ENCODE measurements at places on chromosomes 2 and 18.

DNA sequence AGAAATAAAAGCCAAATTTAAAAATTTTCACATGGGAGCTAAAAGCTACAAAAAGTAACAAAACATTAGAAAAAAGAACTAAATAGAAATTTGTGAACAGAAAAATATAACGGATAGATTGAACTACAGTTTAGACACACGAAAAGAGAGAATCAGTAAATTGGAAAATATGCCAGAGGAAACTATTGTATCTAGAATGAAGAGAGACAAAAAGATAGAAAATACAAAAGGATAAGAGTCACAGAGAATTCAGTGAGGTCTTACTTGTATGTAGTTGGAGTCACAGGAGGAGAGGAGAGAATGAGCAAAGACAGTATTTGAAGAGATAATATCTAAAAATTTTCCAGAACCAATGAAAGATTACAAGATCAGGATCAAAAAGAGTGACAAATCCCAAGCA is 11.3 kb upstream of the MCFD2 start:
- no peak for DNase-seq

GRCh38 chr2:189222468-189223105 is 43.0 kb upstream of the COL5A2 start:
- DNase-seq, result no peak

GRCh38 chr18:12248926-12249720 is 5.0 kb upstream of the CIDEA start:
- no peak for DNase-seq

DNA sequence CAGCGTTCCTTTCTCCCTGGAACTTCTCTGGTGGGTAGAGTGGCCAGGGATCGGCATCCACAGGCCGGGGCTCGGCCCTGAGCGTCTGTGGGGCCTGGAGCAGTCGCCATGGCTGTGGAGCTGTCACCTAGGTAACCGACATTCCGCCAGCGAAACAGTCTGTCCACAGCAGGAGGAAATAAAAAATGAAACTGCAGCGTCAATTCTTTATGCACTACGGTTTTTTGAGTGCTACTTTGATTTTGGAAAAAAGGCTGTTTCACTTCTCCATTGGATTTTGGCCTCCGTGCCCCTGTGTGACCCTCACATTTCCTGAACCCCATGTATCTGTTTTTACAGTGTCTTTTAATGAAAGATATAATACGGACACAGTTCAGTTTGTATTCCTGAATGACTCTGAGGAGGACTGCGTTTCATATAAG is 163.4 kb downstream of the LDLRAD4 start:
- peak; percentile 48 for DNase-seq

DNA sequence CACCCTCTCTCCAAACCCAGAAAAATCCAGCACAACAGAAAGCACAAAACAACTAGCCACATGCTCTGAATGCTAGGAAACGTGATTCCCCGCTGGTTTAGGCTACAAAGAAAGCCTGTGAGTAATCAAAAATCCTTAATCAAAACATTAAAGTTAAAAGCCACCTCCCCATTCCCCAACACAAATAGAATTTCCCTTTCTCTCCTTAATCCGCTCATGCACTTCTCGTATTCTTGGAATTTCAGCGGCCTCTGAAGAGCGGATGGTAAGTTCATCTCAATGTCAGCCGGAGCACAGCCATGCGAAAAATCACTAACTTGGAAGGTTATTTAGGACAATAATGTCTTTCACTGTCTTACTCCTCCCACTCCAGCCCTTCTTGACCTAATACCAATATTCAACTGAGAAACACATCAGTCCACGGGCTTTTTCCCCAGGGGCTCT is 126.7 kb downstream of the OSBPL1A start:
- peak; percentile 55 for DNase-seq

GRCh38 chr2:166665991-166666940 is 172.2 kb upstream of the SCN7A start:
- DNase-seq, result peak; percentile 82

DNA sequence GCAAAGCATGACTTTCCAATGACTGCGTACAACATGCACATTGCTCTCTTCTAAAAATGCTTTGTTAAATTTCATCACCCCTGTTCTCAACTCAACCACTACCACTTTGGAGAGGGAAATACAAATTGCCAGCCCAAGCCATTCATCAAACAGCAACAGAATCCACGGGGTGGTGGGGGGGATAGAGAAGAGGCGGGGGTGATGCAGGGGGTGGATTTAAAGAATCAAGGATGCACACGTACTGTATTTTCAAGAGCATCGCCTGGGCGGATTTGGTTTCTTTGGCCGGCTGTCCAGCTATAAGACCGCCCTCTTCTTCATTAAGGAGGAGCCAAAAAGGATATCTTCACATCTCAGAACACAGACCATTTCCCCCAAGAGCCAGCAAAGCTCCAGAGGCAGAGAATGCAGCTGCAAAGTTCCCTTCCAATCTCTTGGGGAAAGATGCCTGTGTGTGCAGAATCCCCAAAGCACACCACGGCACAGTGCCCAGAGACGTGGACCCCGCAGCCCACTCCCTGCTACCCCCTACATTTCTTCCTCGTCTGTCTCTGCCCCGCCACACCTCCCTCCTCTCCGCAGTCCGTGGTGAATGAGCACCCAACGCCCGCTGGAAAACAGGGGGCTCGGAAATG is 977 bp downstream of the SLC8A1 start:
- DNase-seq, result peak; percentile 88

DNA sequence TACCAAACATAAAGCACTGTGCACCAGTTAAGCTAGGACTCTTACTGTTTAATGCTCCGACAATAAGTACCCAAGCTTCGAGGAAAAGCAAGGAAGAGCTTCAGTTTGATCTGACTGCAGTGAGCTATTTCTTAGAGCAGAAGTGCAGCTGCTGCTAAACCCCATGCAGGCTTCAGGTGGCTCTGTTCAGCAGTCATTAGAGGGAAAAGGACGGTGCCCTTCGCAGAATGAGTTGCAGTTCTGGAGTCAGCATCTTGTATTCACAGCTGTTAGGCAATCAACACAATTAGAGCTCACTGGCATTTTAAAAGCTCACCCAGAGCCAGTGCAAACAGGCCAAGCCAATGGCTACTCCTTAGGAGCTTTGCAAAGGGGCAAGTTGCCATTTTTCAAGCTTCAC is 1.5 kb upstream of the CERKL start:
- no peak for DNase-seq

DNA sequence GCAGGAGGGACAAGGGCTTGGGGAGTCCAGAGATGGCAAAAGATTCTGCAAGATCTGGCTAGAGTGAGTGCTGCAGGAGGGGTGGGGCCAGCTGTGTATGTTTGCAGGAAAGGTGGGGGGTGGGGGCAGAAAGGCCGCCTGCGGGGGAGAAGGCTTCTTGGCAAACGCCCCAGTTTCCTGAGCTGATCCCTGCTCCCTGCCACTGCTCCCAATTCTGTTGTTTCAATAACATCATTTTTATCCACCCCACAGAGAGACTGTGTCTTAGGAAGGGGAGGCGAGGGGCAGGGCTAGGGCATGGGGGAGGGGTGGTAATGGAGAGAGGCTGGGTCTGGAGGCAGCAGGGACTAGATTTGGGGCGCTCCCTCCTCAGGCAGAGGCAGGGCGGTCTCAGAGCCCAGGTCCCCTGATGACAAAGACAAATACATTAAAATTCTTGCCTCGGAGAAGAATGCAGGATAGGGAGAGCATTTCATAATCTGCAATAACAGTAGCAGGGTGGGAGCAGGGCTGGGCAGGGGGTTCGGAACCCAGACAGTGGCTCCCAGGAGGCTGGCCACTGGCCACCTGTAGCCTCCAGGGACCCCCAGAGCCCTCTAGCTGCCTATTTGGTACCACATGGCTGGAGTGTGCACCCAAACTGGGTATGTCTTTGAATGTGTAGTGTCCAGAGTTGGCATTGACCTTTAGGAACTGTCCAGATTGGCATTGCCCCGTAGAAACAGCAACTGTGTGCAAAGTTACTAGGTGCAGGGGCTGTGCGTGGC is 2.1 kb upstream of the WNT6 start:
- peak; percentile 41 for DNase-seq

- DNase-seq, result no peak
Observed at GRCh38 chr2:217986256-217986961, 16.4 kb downstream of the TNS1 start.

- DNase-seq, result peak; percentile 84
Observed at GRCh38 chr2:157182834-157183396, 74.6 kb upstream of the GALNT5 start.

- DNase-seq, result peak; percentile 19
Observed at GRCh38 chr2:232689152-232689910, 7.8 kb upstream of the GIGYF2 start.

- no peak for DNase-seq
Observed at GRCh38 chr2:42895134-42895790, 102.9 kb upstream of the HAAO start.

- DNase-seq, result no peak
Observed at GRCh38 chr2:11672407-11672806, 2.4 kb upstream of the NTSR2 start.

GRCh38 chr2:20762945-20763683 is 59.8 kb downstream of the LDAH start:
- no peak for DNase-seq

GRCh38 chr2:200740907-200741306 is 70.8 kb upstream of the BZW1 start:
- DNase-seq, result no peak

DNA sequence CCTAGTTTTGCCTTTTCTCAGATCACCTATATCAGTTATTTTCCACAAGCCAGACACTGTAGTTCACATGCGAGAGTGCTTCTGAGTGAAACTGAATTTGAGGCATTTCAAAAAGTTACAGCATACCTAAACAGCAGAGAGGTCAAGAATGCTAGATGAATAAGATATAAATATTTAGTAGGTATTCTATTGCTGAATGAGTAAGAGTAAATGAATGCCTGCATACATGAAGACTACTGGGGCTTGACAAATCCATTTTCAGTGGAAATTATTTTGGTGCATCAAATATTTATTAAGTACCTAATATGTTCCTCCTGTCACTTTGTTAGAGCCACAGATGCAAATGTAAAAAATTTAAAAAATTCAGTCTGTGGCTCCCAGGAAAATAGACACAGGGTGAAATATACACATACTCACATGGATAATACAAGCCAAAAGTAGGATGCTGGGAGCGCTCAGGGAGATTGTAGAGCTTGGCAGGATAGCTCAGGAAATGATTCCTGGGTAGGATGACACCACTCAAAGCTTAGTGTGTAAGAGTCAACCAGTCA is 27.6 kb upstream of the CDC42EP3 start:
- peak; percentile 86 for DNase-seq

DNA sequence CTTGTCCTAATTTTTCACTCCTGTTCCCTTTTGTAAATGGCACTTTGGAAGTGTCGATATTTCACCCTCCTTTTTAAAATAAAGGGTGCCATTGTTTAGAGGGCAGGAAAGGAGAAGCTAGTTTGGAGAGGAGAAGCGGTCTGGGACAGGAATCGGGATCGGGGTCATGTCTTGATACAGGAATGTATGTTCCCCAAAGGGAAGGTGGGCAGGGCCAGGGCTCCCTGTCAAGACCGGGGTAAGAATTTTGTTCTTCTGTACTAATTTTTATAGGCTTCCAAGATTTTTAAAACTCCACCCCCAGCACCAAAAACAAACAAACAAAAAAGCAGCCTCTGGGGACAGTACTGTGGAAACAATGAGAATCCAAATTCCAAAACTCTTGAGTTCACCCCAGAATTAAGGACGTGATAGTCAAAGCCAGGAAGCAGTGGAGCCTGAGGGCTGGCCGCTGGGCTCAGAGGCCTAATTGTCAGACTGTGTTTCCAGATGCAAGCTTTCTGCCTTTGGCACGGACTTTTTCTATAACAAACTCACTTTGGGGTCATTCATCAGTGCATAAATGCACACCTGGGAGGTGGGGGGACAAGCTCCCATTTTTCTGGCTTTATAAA is 250.4 kb upstream of the SIX2 start:
- no peak for DNase-seq

GRCh38 chr18:50083708-50084107 is 111.2 kb downstream of the MYO5B start:
- DNase-seq, result no peak

DNA sequence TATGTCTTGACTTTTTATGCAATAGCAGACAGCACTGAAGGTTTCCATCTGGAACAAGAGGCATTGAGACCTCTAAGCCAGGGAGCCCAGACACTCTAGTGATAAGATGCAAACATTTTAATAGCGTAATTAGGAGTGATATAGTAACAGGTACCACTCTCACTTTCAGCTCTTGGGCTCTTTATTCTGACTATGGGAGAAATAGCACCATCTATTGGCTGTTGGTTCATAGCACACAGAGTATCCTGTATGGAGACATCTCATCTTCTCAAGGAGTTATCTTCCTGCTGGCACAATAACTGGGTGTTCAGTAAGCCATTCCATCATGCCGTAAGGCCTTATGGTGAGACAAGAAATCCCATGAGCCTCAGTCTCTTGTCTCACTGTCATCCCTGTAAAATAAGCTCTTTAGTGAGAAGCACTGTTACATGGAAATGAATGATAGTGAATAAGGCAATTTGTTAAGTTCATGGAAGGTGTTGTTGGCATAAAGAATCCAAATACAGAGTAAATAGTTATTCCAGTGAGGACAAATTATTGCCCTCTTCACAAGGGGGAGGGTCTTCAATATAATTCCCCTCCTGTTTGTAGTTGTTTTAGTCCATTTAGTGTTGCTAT is 48.3 kb downstream of the THUMPD2 start:
- peak; percentile 22 for DNase-seq

GRCh38 chr2:64601034-64601754 is 52.5 kb downstream of the SERTAD2 start:
- DNase-seq, result no peak

DNA sequence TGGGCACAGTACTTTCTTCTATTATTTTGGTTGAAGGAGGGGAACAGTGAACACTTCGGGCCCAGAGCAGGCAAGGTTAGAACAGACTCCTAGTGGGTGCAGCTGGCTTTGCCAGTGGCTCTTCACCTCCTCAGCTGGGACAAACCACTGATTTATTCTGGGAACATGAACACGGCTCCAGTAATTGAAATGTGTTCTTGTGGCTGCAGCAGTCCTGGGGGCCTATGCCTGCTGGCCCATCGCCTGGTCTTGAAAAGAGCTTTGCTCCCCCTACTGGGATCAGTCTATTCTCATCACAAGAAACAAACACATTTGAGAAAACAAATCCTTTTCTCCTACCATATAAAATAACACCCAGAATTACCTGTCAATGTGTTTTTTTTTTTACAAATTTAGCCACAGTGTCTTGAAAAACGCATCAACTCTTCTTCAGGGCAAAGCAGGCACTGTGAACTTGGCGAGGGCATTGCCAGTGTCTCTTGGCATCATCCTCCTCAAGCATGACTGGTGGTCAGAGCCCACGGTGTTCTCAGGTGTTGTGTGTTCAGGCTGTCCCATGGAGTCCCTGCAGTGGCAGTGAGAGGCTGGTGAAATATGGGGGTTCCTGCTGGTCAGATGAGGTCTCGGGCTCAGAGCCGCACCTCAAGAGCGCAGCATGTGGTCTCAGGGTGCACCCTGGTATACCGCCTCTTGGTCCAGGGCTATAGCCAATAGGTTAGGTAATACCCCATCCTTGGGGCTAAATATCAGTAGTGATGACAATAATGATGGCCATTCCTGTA is 51.3 kb downstream of the RNF144A start:
- DNase-seq, result peak; percentile 24

Measured in fibroblast of skin of right quadriceps (primary cell).